ENCODE measurements at places on chromosomes 5 and 9.

- peak; percentile 32 for DNase-seq
Measured at GRCh38 chr5:180816608-180817534, 14.3 kb upstream of the MGAT1 start.

GRCh38 chr5:4924577-4924976 is 215.6 kb upstream of the ADAMTS16 start:
- no peak for DNase-seq

- DNase-seq = no peak
Measured at GRCh38 chr9:13467157-13467556, 187.7 kb upstream of the MPDZ start.

DNA sequence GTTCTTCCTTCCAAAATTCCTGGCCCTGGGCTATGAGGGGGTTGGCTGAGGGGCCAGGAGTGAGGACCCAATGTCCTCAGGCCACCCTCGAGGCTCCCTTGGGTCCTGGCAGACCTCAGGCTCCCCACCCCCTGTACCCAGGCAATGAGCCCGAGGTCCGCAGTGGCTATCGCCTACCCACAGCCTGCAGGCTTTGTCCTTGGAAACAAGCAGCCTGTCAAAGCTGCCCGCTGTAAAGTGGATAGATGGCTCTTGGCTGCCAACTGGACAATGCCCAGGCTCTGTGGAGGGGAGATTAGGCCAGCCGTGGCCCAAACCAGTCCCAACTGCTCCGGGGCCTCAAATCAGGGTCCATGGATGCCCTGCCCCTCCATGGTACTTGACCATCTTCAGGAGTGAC is 2.2 kb upstream of the ADGRD2 start:
- DNase-seq = no peak

GRCh38 chr9:135789838-135790291 is 87.9 kb downstream of the KCNT1 start:
- no peak for DNase-seq

- peak; percentile 8 for DNase-seq
Measured at GRCh38 chr5:137741718-137742117, 5.8 kb upstream of the KLHL3 start.

DNA sequence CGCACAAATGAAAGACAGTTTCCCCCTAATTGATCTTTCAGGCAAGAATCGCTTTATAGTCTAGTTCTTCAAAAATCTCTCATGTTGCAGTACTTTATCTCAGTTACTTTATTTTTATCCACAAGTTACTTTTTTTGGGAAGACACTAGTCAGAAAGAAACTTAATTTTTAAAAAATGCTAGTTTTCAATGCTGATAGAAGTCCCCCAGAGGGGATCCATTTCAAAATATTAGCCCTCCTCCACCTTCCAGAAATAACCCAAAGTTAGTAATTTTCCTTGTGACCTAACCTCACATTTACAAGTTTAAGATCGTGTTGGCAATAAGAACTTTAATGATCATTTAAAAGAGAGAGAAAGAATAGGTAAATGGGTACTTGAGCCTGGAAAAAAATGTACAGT is 11.0 kb downstream of the C1QTNF3 start:
- no peak for DNase-seq

- DNase-seq = no peak
Measured at GRCh38 chr9:75369989-75370388, 281.7 kb downstream of the OSTF1 start.
